ENCODE measurements at places on chromosomes 13 and 19. TPM values are rescaled to one million over a fixed set of nuclear protein-coding genes. Genes with fewer than 3 reads are reported as not detected.

Gene OR7D2
- 0.08 TPM for total RNA-seq

Gene CLDND2
- total RNA-seq = 1.7 TPM

Gene MISP3
- total RNA-seq = 7.3 TPM

Gene R3HDM4
- 21.9 TPM for total RNA-seq

Gene GGN
- total RNA-seq = not detected

Gene THSD8
- total RNA-seq = 1.7 TPM

Gene SIGLEC10
- total RNA-seq = 1.1 TPM

Gene CGB8
- total RNA-seq = not detected

Gene LINGO3
- total RNA-seq = not detected

Gene C1QTNF9
- 4.5 TPM for total RNA-seq

Gene KIR3DL2
- not detected for total RNA-seq

Gene FKRP
- 16.2 TPM for total RNA-seq

Gene LIM2
- total RNA-seq = not detected

Gene TMEM221
- not detected for total RNA-seq

GRCh38 chr19:49631014-49631588 is 8.8 kb downstream of the RRAS start:
- DNase-seq = no peak

DNA sequence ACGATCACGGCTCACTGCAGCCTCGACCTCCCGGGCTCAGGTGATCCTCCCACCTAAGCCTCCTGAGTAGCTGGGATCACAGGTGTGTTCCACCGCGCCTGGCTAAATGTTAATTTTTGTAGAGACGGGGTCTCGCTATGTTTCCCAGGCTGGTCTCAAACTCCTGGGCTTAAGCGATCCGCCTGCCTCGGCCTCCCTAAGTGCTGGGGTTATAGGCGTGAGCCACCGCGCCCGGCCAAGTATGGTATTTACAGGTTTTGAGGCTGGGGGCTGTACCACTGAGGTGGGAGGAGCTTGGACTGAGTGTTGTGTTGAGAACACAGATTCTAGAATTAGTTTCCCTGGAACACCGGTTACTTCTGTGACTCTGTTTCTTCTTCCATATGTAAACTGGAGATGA is 452 bp upstream of the PPM1N start:
- peak; percentile 74 for DNase-seq

DNA sequence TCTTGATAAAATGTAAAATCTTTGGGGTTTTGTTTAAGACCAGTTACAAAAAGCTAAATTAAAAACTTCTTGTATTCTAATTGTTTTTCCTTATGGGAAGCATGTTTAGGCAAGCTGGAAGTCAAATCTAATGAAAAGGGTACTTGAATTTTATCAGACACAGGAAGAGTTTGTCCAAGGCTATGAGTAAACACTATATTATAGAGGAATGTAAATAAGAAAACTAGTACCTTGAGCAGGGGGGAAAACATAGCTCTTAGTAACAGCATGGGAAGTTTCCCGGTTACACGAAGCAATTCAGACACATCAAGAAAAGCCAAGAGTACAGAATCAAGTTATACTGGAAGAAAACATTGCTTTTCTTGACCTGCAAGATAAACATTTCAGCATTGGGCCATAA is 19.8 kb upstream of the ZNF780A start:
- no peak for DNase-seq

- no peak for DNase-seq
Measured at GRCh38 chr13:93244918-93245280, 18.3 kb downstream of the GPC6 start.

DNA sequence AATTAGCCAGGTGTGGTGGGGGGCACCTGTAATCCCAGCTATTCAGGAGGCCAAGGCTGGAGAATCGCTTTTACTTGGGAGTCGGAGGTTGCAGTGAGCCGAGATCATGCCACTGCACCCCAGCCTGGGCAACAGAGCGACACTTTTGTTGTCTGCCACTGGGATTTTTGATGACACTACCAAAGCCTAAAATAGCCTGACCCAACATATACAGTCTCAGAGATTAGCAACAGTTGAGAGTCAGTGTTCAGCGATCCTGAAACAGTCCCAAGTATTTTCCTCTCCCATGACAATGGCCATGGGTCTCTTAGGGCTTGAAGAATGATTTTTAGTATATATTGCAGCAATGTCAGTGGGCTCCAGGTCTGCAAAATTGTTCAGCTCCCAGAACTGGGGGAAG is 32.9 kb downstream of the SLC25A30 start:
- no peak for DNase-seq

- DNase-seq = no peak
Measured at GRCh38 chr13:34254366-34254765, 436.4 kb downstream of the RFC3 start.

DNA sequence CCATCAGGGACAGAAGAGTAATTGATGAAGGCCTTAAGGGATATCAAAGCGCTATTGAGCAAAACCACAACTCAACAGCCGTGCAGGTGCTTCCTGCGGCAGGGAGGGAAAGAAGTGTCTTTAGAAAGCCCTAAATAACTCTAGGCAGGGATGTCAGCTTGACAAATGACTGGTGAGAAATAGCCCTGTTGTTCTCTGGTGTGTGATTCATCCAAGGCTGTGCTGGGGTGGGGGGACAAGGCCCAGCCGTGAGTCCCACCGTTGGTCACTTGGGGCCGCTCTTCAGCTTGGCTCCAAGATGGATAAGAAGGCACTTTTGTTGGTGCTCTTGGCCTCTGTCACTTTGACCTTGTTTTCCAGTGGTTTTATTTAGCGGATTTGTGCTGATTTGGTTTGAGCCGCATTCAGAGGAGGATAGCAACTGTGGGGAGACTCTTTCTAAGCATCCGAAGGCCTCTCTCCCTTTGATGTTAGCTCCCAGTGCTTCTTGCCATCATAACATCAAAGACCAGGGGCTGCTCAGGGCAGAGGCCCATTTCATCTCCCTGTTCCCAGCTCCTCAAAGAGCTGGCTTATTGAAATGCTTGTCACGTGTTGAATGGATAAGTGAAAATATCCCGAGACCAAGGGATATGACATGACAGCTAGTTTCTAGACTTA is 130.3 kb upstream of the SERP2 start:
- DNase-seq = no peak

All from Right ventricle myocardium inferior (tissue), 1 donor.